Activated CD4-positive, alpha-beta T cell treated with anti-CD3 and anti-CD28 coated beads, Interleukin-2, amount 50 U/mL, for 48 hours (primary cell): ENCODE measurements at places on chromosomes 5 and 9.

- no peak for DNase-seq
Observed at GRCh38 chr5:158354958-158355357, 496.0 kb upstream of the CLINT1 start.

- no peak for DNase-seq
Observed at GRCh38 chr5:161400583-161400982, 145.9 kb downstream of the GABRB2 start.

- DNase-seq = no peak
Observed at GRCh38 chr5:161042443-161042842, 190.4 kb upstream of the ATP10B start.

DNA sequence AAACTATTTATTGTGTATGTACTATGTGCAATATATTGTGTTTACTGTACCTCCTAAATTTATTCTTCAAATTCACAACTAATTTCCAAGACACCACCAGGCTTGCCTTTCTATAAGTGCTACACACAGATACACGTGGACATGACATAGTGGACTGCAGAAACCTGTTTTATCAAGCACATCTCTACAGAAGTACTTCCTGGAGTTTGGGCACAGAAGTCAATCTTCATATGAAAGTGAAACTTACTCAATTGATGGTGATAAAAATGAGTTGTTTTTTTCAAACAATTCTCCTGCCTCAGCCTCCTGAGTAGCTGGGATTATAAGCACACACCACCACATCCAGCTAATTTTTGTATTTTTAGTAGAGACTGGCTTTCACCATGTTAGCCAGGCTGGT lies 57.6 kb downstream of the NLN start:
- no peak for DNase-seq

DNA sequence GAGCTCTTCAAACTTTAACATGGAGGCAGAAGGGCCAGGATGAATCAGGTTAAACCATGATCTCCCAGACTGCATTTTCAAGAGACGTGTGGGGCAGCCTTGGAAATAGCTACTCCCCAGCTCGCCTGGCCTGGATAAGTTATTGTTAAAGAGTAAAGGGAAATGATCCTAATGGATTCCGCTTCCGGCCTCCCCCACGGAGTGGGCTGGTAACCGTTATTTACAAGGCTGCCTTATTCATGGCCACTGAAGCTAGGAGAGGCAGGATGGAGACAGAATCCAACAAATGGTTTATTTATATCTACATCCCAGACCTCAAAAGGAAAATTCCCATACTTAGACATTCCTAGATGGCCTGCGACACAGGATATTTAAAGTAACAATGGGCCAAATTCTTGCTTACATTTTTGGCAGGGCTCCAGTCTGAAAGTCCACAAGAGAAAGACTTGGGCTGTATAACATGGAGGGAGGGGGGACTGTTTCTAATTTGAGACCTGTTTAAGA lies 27.9 kb downstream of the SPRY4 start:
- DNase-seq = no peak

- DNase-seq = no peak
Observed at GRCh38 chr5:54323495-54323894, 13.1 kb upstream of the ARL15 start.

DNA sequence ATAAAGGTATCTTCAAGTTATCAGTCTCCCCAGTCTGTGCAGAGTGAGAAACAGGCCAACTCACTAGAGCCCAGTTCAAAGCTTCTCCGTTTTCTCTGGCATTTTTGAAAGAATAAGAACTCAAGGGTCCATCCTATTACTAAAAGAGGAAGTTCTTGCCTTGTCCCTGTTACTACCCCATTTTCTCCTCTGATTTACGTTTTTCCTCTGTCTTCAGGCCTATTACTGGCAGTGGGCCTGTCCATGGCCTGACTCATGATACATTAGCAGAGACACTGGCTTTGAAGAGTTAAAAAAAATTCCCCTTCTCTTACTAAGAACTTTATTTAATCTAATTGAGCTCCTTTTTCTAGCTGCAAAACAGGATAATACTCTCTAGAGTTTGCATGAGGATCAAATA lies 624.0 kb upstream of the KLF4 start:
- DNase-seq = no peak

DNA sequence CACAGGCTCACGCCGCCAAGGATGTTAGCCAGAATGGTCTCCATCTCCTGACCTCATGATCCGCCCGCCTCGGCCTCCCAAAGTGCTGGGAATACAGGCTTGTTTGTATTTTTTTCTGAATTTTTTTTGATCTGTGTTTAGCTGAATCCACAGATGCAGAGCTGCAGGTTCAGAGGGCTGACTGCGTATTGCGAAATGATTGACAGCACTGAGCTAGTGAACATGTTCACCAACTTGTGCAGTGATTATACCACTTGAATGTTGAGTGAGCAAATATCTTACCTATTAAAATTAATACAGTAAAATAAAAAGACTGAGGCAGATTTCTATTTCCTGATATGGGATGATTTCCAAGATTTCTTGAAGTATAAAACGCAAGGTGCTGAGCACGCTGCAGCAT lies 123.1 kb upstream of the PHYKPL start:
- DNase-seq = no peak

- no peak for DNase-seq
Observed at GRCh38 chr9:2420543-2420942, 201.0 kb upstream of the VLDLR start.

- no peak for DNase-seq
Observed at GRCh38 chr9:73180403-73180802, 28.7 kb downstream of the ANXA1 start.

- no peak for DNase-seq
Observed at GRCh38 chr9:118503236-118503635, 799.0 kb downstream of the TLR4 start.

- DNase-seq = peak; percentile 19
Observed at GRCh38 chr5:72171667-72172066, 64.4 kb downstream of the MAP1B start.

DNA sequence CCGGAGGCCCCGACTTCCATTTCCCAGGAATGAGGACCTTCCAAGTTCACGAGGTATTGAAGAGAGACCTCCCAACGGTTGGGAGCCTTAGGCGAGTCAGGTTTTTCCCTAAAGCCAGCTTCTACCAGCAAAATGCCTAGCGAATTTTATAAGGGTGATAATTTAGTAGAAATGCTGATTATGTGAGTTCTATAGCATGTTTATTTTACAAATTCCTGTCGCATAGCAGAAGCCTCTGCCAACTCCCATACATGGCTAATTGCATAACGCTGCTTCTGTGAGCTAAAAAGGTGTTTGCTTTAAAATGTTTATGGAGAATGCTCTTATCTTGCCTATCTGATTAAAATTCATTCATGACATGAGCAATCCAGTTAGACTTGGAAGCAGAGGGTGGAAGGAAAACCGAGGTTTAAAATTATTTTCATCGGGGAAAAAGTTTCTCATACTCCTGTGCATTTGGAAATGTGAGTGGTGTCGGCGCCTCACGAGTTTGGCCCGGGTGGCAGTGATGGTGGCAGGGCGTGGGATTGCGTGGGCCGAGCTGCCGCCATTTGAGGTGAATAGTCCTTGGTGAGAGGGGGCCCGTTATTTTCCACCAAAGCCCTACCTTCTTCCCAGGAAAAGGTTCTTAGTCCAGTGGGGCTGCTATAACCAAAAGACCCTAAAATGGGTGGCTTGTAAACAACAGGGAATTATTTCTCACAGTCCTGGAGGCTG lies 104.4 kb upstream of the FCN2 start:
- DNase-seq = no peak

GRCh38 chr5:1436681-1437080 lies 8.6 kb downstream of the SLC6A3 start:
- DNase-seq = no peak

GRCh38 chr5:102863058-102863457 lies 108.0 kb downstream of the PAM start:
- no peak for DNase-seq

GRCh38 chr5:98414938-98415337 lies 358.5 kb upstream of the RGMB start:
- no peak for DNase-seq

GRCh38 chr9:99561961-99562565 lies 259.6 kb upstream of the NR4A3 start:
- no peak for DNase-seq

- no peak for DNase-seq
Observed at GRCh38 chr9:109387856-109388255, 67.0 kb upstream of the EPB41L4B start.

- DNase-seq = no peak
Observed at GRCh38 chr9:106859957-106860720, 2.8 kb upstream of the ZNF462 start.

- no peak for DNase-seq
Observed at GRCh38 chr5:8766448-8766847, 779.4 kb downstream of the SEMA5A start.

DNA sequence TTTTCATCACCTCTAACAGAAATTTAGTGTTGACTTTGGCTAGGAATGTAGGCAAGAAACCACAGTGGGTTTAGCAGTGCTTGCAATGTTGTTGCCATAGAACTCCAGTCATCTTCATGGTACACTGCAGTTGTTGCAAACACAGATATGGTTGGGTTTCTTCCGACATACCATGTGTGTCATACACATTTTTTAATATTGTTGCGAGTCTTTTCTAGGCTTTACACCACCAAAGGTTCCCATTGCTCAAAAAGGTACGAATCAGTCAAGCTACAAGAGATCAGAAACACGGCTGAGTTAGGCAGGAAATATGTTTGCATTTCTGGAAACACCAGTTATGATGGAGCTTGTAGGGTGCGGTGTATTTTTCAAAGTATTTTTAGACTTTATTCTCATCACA lies 172.4 kb downstream of the SYK start:
- DNase-seq = no peak

- DNase-seq = peak; percentile 21
Observed at GRCh38 chr5:91383956-91384300, 811 bp upstream of the ARRDC3 start.

GRCh38 chr5:109620651-109621050 lies 69.1 kb upstream of the MAN2A1 start:
- no peak for DNase-seq

DNA sequence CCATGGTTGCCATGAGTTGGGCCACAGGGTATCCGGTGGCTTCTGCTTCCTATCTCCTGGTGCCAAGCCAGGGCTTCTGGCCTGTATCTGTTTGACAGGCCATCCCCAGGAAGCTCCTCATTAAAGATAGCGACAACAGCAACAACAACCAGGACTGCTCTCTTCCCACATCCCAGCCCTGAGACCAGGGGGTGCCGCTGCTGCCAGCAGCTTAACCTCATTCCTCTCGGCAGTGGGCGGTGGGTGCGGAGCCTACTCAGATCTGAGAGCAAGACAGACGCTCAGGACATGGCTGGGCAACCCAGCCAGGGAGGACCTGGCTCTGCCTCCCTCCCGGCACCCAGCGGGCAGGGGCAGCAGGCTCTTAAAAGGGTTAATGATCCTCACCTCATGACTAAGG lies 98.3 kb downstream of the PSD2 start:
- no peak for DNase-seq
